ENCODE measurements at places on chromosomes 3 and 15.
A peak's percentile ranks its signal among the peaks of the same experiment; 100 is the strongest.

GRCh38 chr3:186413615-186414415 is 51.8 kb upstream of the DGKG start:
- ATAC-seq = no peak

- ATAC-seq = no peak
Observed at GRCh38 chr3:178568911-178569310, 32.7 kb downstream of the KCNMB2 start.

DNA sequence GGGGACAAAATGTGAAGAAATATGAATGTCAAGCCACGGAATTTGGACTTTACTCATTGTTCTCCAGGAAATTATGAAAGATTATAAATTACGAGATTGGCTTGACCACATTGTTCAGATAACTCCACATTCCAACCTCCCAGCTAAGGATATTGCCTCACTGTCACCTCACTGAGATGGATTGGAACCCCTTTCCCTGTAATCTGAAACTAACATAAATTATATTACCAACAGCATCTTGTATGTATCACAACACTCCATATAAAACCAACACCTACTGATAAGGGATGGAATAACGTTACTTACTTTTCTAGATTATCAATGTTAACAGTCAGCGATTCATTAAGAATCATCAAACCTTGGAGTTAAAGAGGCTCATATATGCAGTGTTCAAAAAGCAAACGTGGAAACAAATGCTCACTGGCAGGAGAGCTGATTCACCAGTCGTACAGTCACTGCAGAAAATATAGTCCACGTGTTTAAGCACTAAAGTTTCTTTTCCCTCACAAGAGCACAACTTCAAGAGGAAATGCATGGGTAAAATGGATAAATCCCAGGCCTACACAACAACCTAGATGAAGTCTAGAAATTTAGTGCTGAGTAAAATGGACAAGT is 451.5 kb downstream of the FGF12 start:
- no peak for ATAC-seq

GRCh38 chr3:111720681-111721380 is 125.7 kb upstream of the ZBED2 start:
- ATAC-seq = no peak

DNA sequence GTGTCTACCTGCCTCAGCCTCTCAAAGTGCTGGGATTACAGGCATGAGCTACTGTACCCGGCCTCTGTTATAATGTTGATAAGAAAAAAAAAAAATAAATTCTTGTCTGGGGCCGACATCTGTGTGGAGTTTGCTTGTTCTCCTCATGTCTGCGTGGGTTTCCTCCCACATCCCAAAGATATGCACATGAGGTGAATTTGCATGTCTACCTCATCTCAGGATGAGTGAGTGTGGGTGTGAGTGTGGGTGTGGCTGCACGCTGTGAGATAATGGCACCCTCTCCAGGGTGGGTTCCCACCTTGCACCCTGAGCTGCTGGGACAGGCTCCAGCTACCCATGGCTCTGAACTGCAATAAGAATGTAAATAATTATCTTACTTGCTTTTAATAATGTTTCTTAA is 25.9 kb upstream of the UACA start:
- no peak for ATAC-seq

GRCh38 chr3:119240101-119240590 is 532 bp downstream of the B4GALT4 start:
- no peak for ATAC-seq

DNA sequence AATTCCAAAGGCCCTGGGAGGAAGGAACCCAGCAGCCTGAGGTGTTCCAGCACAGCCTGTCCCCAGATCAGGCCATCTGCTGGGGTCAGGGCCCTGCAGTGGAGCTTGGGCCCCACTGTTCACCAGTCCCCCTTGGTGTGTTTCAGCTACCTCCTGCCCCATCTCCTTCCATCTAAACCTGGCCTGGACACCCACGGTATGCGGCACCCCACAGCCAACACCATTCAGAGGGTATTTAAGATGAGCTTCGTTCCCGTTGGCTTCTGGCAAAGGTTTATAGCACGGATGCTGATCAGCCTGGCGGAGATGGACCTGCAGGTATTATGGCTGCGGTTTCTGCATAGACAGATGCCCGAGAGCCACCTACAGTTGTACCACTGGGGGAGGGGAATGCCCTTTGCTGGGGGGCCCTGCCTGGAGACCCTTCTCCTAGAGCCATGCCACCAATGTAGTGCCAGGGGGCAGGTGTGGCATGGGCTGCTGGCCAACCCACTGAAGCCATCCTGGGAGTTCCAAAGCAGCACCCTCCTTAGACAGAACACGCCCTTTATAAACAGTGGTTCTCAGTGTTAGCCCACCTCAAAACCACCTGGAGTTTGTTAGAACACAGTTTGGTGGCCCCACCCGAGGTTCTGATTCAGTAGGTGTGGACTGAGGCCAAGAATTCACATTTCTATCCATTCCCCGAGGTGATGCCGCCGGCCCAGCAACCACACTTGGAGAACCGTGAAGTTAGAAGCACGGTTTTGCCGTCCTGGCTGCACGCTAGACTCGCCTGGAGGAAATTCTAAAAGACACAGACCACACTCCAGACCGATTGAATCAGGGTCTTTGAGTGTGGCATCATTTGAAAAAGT is 126.9 kb downstream of the LRRK1 start:
- no peak for ATAC-seq

GRCh38 chr3:60574046-60574769 is 677.0 kb downstream of the FHIT start:
- ATAC-seq = no peak

GRCh38 chr3:46095307-46095706 is 68.0 kb upstream of the XCR1 start:
- ATAC-seq = peak; percentile 6

GRCh38 chr3:30832961-30833575 is 61.4 kb downstream of the GADL1 start:
- no peak for ATAC-seq

GRCh38 chr15:92653366-92653765 is 2.2 kb downstream of the FAM174B start:
- ATAC-seq = no peak

GRCh38 chr3:163011596-163011995 is 1515.0 kb downstream of the OTOL1 start:
- ATAC-seq = no peak

DNA sequence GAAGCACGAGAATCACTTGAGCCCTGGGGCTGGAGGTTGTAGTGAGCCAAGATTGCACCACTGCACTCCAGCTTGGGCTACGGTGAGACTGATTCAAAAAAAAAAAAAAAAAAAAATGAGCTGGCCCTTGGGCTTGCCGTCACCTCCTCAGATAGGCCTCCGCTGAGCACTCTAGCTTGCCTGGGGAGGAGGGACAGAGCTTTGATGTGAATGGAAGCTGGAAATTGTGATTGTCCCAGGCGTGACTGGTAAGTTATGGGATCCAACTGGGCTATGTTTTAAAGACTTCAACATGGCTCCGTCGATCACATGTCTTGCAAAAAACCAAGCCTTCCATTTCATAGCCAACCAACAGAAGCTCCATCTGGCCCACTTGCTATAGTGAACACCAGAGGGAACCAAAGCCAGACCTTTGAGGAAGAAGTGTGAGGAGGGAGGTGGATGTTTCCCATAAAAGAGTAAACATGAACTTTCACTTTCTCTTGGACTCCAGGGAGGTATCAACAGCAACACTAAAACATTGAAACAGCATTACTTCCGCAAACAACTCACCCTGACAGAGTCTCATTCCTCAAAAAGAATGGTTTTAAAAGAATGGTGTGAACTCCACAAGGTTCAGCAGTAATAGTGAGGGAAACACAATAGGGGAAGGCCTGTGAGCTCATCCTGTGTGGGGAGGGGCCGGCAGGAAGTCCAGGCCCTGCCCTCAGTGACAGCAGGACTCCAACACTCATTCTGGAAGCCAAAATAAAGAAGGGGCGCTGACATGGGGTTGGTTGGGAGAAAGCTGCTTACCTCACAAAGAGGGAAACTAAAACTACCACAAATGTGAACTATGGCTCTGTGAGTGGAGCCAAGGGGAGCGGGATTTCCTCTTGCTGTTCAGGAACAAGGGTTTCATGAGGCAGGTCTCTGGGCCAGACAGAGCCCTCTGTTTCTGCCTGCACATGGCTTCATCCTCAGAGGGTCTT is 59.2 kb upstream of the IL12A start:
- peak; percentile 30 for ATAC-seq
